Activated CD8-positive, alpha-beta T cell treated with anti-CD3 and anti-CD28 coated beads for 36 hours (primary cell): ENCODE measurements at places on chromosomes 5 and 9. TPM values are rescaled to one million over a fixed set of nuclear protein-coding genes. Genes with fewer than 3 reads are reported as not detected.

- DNase-seq = no peak
These were observed 4.3 kb downstream of the HAND1 start for GRCh38 chr5:154473581-154474283.

- DNase-seq = no peak
These were observed 53.6 kb downstream of the LIX1 start for GRCh38 chr5:97088774-97089148.

DNA sequence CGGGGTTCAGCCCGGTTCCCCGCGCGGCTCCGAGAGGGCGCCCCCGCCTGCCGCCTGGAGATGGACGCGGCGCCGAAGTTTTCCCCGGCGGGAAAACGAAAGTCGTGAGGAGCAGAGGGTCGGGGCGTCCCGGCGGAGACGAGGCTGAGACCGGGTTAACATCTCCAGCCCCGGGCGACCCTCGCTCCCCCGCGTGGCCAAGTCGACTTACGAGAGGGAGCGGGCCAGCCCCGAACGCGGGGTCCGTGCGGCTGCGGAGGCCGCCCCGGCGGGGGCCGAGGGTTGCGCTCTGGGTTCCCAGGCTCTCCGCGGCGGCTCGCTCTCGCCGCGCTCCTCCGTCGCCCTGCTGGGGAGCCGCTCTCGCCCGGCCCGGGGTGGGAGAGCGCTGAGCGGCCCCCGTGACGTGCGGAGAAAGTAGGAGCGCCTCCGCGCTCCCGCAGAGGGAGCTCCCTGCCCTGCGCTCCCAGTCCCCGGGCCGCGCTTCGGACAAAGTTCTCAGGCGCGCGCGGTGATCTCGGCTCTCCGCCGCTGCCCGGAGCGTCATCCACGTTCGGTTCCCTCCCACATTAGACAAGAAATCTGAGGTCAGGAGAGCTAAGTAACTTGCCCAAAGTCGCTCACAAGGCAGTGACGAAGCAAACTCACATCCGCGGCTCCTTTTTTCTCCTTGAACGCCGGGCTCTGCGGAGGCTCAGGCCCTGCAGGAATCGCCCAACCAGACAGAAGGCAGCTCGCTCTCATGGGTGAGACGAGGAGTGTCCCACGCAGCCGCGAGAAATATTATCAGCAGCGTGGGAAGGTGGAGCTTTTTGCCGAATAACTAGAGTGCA lies 1.2 kb upstream of the GCNT4 start:
- peak; percentile 69 for DNase-seq

- no peak for DNase-seq
These were observed 23.7 kb downstream of the CCDC171 start for GRCh38 chr9:15576350-15577050.

DNA sequence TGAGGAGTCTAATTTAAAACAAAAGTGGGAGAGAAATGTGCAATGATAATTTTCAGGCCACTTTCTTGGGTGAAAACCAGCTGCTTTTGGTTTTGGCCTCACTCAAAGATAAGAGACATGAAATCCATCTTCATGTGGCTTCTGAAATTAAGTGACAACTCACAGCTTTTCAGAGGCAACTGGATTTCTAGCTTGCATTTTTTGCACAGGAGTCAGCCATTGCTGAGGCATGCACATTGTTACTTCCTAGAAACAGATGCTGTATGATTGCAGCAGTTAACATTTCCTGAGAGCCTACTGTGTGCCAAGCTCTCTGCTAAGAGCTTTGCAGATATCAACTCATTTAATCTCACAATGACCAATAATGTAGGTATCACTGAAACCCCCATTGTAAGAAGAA lies 562.6 kb downstream of the NR2F1-AS1 start:
- DNase-seq = no peak

DNA sequence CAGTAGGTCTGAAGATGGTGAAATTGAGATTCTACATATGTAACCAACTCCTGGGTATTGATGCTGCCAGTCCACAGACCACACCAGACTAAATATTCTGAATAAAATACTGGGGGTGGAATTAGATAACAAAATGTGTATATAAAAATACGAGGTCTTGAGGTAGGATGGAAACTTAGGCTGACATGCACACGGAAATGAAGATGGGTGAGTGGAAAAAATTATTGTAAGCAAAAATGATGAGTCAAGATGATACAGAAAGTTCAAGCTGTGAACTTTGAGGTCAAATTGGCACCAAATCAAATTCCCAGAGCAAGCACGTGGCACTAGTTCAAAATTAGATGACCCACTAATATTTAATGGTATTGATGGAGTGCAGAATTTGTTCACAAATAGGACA lies 713.4 kb upstream of the ACO1 start:
- DNase-seq = peak; percentile 23

Gene PDZD2
- not detected for total RNA-seq

Gene GGTA1
- not detected for total RNA-seq

Gene TIGD6
- 2.2 TPM for total RNA-seq
